ENCODE measurements at places on chromosomes 13 and 19. TPM values are rescaled to one million over a fixed set of nuclear protein-coding genes. Genes with fewer than 3 reads are reported as not detected.

Gene ZNF134
- 1.7 TPM for total RNA-seq

- no peak overlapping the region for H3K27ac ChIP-seq
- no peak overlapping the region for H3K4me3 ChIP-seq
- H3K4me1 ChIP-seq = no peaks in the 10 kb centered on the region
- no peaks in the 10 kb centered on the region for H3K36me3 ChIP-seq
- no peaks in the 10 kb centered on the region for H3K27me3 ChIP-seq
- no peak for DNase-seq
Measured at GRCh38 chr19:53519446-53519845, 18.5 kb upstream of the ZNF331 start.

DNA sequence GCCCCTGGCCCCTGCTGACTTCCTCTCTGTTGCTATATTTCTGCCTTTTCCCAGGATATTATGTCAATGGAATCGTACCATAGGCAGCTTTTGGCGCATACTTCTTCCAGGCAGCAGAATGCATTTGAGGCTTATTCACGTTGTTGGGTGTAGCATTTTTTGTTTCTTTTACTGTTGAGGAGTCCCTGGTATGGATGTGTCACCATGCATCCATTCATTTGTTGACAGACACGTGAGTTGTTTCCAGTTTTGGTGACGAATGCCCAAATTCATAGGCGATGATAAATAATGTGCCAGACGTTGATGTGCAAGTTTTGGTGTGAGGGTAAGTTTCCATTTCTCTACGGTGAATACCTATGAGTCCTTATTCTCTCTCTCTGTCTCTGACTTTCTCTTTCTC, 5.0 kb downstream of the NFILZ start:
- no peaks in the 10 kb centered on the region for H3K27me3 ChIP-seq
- no peaks in the 10 kb centered on the region for H3K4me1 ChIP-seq
- H3K27ac ChIP-seq = no peak overlapping the region
- DNase-seq = no peak
- H3K4me3 ChIP-seq = no peak overlapping the region

Gene TYROBP
- 31.5 TPM for total RNA-seq

- no peak overlapping the region for H3K4me3 ChIP-seq
- no peaks in the 10 kb centered on the region for H3K36me3 ChIP-seq
- H3K27ac ChIP-seq = no peak overlapping the region
- no peaks in the 10 kb centered on the region for H3K4me1 ChIP-seq
- DNase-seq = no peak
- no peaks in the 10 kb centered on the region for H3K27me3 ChIP-seq
Measured at GRCh38 chr13:48132961-48133360, 38.1 kb upstream of the MED4 start.

- H3K4me3 ChIP-seq = peak within 1 kb of the TSS; percentile 83
- H3K36me3 ChIP-seq = peaks cover 6% of the 10 kb centered on the region
- no peak for DNase-seq
- H3K4me1 ChIP-seq = peaks cover 33% of the 10 kb centered on the region
- peak within 1 kb of the TSS; percentile 85 for H3K27ac ChIP-seq
Measured at GRCh38 chr19:44748426-44749254, at the start of gene BCL3. Gene BCL3 (plus strand): TSS chr19:44748708. CDS start chr19:44748791, 83 bp downstream.

- no peaks in the 10 kb centered on the region for H3K4me1 ChIP-seq
- no peak overlapping the region for H3K27ac ChIP-seq
- H3K4me3 ChIP-seq = no peak overlapping the region
Measured at GRCh38 chr13:51838240-51838846, 6.6 kb downstream of the TMEM272 start.

DNA sequence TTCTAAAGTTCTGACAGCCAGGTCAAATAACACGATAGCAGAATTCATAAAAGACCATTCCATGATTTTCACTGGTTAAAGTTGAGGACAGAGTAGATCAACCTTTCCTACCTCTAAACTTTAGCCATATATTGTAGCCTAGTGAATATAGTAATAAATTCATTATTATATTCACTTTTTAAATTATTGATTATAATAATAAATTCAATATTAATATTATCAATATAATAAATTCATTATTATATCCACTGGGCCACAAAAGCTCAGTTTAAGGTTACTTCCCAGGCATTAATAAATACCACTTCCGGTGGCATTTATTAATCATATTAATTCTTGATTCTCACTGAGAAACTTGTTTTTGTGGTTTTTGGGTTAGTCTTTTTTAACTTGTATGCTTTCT, 85.7 kb upstream of the GPC6 start:
- no peak overlapping the region for H3K4me3 ChIP-seq
- no peaks in the 10 kb centered on the region for H3K4me1 ChIP-seq
- H3K27me3 ChIP-seq = no peaks in the 10 kb centered on the region
- no peak for DNase-seq

Gene ZNF177
- not detected for total RNA-seq

- DNase-seq = no peak
- no peaks in the 10 kb centered on the region for H3K27me3 ChIP-seq
- no peaks in the 10 kb centered on the region for H3K4me1 ChIP-seq
- H3K27ac ChIP-seq = no peak overlapping the region
Measured at GRCh38 chr13:54636231-54636630, 1607.6 kb downstream of the OLFM4 start.

Gene CYSLTR2
- total RNA-seq = 1.2 TPM

DNA sequence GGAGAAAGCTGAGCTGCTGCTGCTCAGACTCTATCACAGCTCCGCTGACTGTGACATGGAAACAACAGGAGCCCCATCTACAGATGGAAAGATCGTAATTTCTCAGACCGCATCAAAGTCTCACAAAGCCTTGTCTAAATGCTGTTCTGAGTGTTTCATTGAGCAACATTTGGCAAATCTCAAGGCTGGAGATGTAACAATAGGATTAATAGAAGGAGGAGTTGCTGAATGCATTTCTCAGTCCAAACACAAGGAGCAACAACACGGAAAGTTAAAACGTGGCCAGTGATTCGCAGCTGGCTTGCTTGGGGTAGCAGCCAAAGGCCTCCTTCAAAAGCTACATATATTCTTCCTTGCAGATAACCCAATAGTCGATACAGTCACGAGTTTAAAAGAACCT, 55.7 kb downstream of the MRPL57 start:
- no peak for DNase-seq
- H3K27me3 ChIP-seq = no peaks in the 10 kb centered on the region
- no peaks in the 10 kb centered on the region for H3K36me3 ChIP-seq
- H3K4me3 ChIP-seq = no peak overlapping the region
- H3K27ac ChIP-seq = no peak overlapping the region

- peaks cover 16% of the 10 kb centered on the region for H3K4me1 ChIP-seq
- DNase-seq = no peak
- H3K4me3 ChIP-seq = no peak overlapping the region
- no peak overlapping the region for H3K27ac ChIP-seq
Measured at GRCh38 chr13:20825477-20825875, 51.7 kb upstream of the EEF1AKMT1 start.

Gene KCNRG
- 3.3 TPM for total RNA-seq

- DNase-seq = no peak
- H3K27ac ChIP-seq = no peak overlapping the region
- H3K4me3 ChIP-seq = no peak overlapping the region
- H3K4me1 ChIP-seq = no peaks in the 10 kb centered on the region
- H3K36me3 ChIP-seq = no peaks in the 10 kb centered on the region
Measured at GRCh38 chr19:39200803-39201115, 3.3 kb downstream of the SYCN start.

GRCh38 chr13:111904166-111904565, 162.8 kb upstream of the SOX1 start:
- H3K4me3 ChIP-seq = no peak overlapping the region
- no peaks in the 10 kb centered on the region for H3K36me3 ChIP-seq
- no peaks in the 10 kb centered on the region for H3K27me3 ChIP-seq
- DNase-seq = peak; percentile 39
- H3K27ac ChIP-seq = no peak overlapping the region
- H3K4me1 ChIP-seq = no peaks in the 10 kb centered on the region

DNA sequence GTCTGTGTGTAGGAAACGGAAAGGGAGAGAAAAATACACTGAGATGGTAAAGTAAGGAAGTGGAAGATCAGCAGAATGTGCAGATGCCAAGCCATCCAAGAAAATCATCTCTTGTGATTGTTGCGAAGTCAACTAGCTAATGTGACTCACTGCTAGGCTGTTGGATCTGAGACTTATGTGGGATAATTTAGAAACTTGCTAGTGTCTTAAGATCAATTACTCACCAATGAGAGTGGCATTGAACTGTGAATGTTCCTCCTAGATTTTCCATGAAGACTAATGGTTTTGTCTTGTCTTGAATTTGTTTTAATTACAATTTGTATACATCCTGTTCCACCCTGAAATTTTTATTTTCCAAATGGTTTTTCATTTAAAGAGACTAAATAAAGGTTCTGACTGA, 771.6 kb downstream of the EFNB2 start:
- peak overlapping the region; percentile 12 for H3K27ac ChIP-seq
- no peaks in the 10 kb centered on the region for H3K27me3 ChIP-seq
- no peaks in the 10 kb centered on the region for H3K4me1 ChIP-seq
- no peak for DNase-seq
- no peak overlapping the region for H3K4me3 ChIP-seq

DNA sequence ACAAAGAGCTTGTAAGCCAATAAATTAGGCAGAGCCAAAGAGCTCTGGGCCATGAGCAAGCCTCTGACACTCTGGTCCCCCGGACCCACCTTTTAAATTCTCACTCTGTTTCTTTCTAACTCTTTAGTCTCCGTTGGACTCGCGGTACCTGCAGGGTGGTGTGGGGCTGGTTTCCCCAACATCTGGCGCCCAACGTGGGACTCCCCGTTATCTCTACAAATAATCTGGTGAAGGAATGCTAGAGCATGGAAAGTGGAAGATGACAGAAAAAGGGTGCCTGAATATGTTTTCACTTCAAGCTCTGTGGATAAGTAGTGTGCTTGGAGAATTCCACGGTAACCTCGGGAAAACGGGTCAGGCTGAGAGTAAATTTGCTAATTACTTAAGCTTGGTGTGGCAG, 36.5 kb upstream of the CYP2B6 start:
- no peaks in the 10 kb centered on the region for H3K27me3 ChIP-seq
- H3K4me1 ChIP-seq = no peaks in the 10 kb centered on the region
- no peak overlapping the region for H3K4me3 ChIP-seq
- H3K27ac ChIP-seq = no peak overlapping the region
- H3K36me3 ChIP-seq = no peaks in the 10 kb centered on the region

DNA sequence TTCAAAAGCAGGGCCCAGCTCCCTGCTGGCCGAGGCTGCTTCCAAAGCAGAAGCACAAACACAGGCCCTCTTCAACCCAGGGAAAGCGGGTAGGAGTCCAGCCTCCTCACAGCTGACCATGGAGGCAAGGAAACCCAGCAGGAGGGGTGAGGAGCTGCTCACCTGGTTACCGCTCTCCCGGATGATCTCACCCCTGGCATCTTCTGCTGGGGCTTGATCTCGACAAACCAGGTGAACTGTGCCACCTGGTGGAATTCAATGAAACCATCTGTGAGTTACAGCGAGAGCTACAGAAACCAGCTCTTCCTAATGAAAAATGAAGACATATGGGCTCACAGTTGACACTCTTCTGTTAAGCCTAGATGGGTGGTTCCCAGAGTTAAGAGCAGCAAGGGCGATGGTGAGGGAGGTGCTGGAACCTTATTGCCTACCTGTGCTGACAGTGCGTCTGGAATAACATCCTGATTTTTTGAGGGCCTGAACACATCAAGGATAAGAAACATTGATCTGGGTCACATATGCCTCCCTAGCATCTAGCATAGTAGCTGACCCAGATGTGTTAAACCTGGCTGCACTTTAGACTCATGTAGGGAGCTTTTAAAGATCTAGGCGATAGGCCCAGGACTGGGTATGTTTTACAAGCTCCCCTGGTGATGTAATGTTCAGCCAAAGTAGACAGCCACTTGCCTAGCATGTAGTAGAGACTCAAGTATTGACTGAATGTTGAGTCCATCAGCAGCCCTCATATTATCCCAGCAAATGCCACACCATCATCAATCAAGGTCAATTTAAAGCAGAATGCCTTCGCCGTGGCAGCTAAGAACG, 6.1 kb downstream of the DHRS12 start:
- no peak for DNase-seq
- H3K4me1 ChIP-seq = peaks cover 24% of the 10 kb centered on the region
- H3K27ac ChIP-seq = no peak overlapping the region
- H3K36me3 ChIP-seq = peaks cover 7% of the 10 kb centered on the region
- H3K4me3 ChIP-seq = no peak overlapping the region

Gene SULT2B1
- not detected for total RNA-seq

DNA sequence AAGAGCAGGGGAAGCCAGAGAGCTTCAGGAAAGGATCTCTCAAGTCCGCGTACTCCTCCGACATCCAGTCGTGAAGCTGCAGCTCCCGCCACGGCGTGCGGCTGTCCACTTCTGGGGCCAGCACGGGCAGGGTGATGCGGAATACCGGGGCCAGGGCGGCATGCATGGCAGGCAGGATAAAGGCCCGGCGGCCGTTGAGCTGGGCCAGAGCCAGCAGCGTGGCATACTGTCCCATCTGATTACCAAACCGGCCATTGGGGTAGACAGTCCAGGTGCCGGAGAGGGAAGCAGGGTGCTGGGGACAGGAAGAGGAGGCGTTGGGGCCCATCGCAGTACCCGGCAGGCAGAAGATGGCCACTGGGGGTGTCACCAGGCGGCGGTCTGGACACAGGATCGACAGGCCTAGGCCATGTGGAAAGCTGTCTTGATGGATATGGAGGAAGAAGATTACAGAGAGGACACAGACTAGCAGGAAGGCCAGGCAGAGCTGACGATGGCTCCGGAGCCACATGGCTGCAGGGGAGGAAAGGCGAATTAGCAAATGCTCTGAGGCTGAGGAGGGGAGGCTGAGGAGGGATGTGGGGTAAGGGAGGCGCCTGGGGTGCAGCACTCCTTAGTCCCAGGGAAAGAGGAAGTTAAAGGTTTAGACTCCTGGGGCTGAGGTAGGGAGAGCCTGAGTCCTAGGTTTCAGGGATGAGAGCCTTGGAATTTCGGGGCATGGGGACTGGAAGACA, 1.5 kb downstream of the FUT1 start:
- no peaks in the 10 kb centered on the region for H3K36me3 ChIP-seq
- no peak for DNase-seq
- H3K27ac ChIP-seq = no peak overlapping the region
- H3K4me3 ChIP-seq = no peak overlapping the region

Measured in ascending aorta (tissue), 2 donors.